ENCODE measurements at places on chromosomes 2 and 18. TPM values are rescaled to one million over a fixed set of nuclear protein-coding genes. Genes with fewer than 3 reads are reported as not detected.

Gene VSNL1
- not detected for total RNA-seq

Gene CNGA3
- total RNA-seq = 0.06 TPM

Gene GATA6
- 1.7 TPM for total RNA-seq

Gene SRD5A2
- not detected for total RNA-seq

Gene CACNB4
- total RNA-seq = 0.15 TPM

Gene RAPGEF4
- 0.28 TPM for total RNA-seq

Gene SATB2
- total RNA-seq = 3.6 TPM

All from A549 treated with GW870086 at 1 μM for 4 hours (cell line).